ENCODE measurements at places on chromosomes 2 and 18. TPM values are rescaled to one million over a fixed set of nuclear protein-coding genes. Genes with fewer than 3 reads are reported as not detected.

- H3K27ac ChIP-seq = peak overlapping the region; percentile 44
- no peaks in the 10 kb centered on the region for H3K27me3 ChIP-seq
- H3K36me3 ChIP-seq = no peaks in the 10 kb centered on the region
- no peak for DNase-seq
- H3K4me3 ChIP-seq = no peak overlapping the region
- peaks cover 36% of the 10 kb centered on the region for H3K4me1 ChIP-seq
Measured at GRCh38 chr2:54429811-54430551, 26.1 kb upstream of the SPTBN1 start.

GRCh38 chr2:176100547-176101140, 1.0 kb downstream of the HOXD12 start:
- H3K27ac ChIP-seq = no peak overlapping the region
- peaks cover 16% of the 10 kb centered on the region for H3K4me1 ChIP-seq

GRCh38 chr2:162477011-162477410, 133.1 kb downstream of the GCA start:
- H3K27me3 ChIP-seq = peaks cover 5% of the 10 kb centered on the region
- no peak overlapping the region for H3K4me3 ChIP-seq
- H3K27ac ChIP-seq = peak overlapping the region; percentile 45
- peaks cover 22% of the 10 kb centered on the region for H3K4me1 ChIP-seq

DNA sequence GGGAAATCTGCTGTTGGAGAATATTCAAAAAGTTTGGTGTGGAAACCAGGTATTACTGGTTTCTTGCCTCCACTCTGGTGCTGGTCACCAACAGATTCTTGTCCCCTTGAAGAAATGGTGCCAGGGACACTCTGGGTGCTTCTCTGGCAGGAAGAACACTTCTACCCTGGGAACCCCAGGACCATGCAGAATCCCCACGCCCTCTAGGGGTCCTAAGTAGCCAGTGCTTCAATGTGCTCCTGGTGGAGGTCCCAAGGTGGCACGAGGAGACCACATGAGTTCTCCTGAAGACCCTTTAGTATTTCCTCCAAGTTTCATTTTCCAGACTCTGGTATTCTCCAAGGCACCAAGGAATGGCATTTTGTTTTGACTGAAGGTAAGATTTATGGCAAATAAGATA, 380.6 kb downstream of the TSN start:
- H3K36me3 ChIP-seq = no peaks in the 10 kb centered on the region
- H3K27ac ChIP-seq = peak overlapping the region; percentile 17
- DNase-seq = no peak
- peaks cover 22% of the 10 kb centered on the region for H3K4me1 ChIP-seq
- H3K27me3 ChIP-seq = no peaks in the 10 kb centered on the region
- no peak overlapping the region for H3K4me3 ChIP-seq

DNA sequence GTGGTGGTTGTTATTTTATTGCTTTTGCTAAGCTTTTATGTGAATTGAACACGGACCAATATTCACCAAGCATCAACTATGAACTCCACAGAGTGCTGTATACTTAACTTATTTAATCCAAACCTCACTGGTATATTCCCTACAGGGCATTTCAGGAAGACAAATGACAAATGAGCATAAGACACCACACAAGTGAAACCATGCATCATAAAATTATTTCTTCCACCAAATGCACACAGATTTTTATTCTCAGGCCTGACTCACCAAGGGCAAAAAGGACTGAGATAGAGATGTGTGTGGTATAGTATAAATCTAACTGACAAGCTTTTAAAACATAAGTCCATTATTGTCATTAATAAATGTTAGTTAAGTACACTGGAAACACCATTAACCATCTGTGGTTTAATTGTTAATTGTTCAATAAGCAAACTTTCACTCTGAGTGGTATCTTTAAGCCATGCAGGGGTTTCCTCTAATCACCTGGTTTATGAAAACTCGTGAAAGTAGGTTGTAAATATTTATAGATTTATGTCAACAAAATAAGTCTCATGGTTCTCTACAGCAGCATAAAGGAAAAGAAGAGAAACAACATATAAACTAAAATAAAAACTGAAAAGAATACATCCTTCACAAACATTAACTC, 77.6 kb upstream of the CRIM1 start:
- DNase-seq = no peak
- no peak overlapping the region for H3K4me3 ChIP-seq
- H3K4me1 ChIP-seq = no peaks in the 10 kb centered on the region
- no peaks in the 10 kb centered on the region for H3K27me3 ChIP-seq
- no peaks in the 10 kb centered on the region for H3K36me3 ChIP-seq

- H3K4me3 ChIP-seq = no peak overlapping the region
- no peak for DNase-seq
- H3K27me3 ChIP-seq = no peaks in the 10 kb centered on the region
- H3K36me3 ChIP-seq = no peaks in the 10 kb centered on the region
- H3K4me1 ChIP-seq = peaks cover 3% of the 10 kb centered on the region
Measured at GRCh38 chr2:211333377-211333776, 777.0 kb downstream of the CPS1 start.

DNA sequence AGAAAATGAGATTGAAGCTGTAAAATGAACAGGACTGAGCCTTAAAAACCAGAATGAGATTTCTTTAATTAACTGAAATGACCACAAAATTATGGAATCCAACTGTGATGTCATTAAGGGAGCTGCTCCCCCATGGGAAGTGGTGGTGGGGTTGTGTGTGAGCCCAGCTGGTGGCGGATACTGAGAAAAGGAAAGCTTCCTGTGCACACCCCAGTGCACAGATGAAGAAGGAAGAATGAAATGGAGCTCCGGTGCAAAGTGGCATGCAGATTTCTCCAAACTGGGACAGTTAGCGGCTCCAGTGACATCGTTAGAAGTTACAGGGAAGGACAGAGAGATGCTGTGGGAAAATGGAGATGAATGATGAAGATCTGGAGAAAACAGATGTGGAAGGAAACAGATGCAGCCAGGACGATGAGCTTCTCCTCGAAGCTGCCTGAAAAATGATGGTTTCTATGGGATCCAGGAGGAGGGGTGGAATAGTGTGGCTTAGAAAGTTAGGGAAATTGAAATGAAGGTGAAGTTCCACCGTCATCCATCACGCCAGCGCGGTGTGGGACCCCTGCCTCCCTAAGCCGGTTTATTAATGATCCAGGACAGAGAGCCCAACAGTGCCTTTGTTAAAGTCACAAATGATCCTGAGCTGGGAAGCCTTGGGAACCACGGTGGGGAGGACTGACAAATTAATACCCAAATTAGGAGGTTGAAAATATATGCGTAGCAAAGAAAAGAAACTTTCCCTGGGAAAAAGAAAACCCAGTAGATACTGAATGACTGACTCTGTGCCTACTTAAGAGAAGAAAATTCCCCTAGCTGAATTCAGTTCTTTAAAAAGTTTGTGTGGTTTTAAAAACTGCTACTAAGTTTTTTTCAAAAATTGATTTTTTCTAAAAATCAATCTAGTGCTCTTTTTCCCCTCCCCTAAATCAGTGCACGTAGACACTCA, 77.2 kb downstream of the TSN start:
- DNase-seq = no peak
- no peak overlapping the region for H3K4me3 ChIP-seq
- H3K27me3 ChIP-seq = peaks cover 16% of the 10 kb centered on the region
- H3K4me1 ChIP-seq = peaks cover 6% of the 10 kb centered on the region
- H3K36me3 ChIP-seq = no peaks in the 10 kb centered on the region

- H3K27ac ChIP-seq = no peak overlapping the region
- no peak overlapping the region for H3K4me3 ChIP-seq
- peaks cover 24% of the 10 kb centered on the region for H3K36me3 ChIP-seq
- peaks cover 11% of the 10 kb centered on the region for H3K4me1 ChIP-seq
- no peak for DNase-seq
Measured at GRCh38 chr2:241413929-241414580, 58.0 kb downstream of the FARP2 start.

DNA sequence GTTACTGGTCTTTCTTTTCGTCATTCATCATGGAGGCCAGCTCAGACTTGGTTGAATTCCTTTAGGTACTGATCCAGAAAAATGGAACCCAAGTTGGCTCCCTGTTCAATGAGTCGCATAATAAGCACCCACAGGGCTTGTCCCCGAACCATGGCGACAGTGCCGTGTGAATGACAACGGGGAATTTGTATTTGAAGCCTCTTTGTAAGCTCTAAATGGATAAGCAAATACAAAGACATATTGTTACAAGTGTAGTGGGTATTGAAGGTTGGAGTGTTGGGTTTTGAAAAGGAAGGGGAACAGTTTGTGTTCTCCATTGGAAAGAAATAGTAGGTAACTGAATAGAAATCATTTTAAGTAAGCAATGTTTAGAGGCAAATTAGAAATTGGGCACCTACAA, 288.9 kb downstream of the SLC4A3 start:
- H3K4me3 ChIP-seq = no peak overlapping the region
- H3K27ac ChIP-seq = no peak overlapping the region
- no peaks in the 10 kb centered on the region for H3K36me3 ChIP-seq
- peaks cover 30% of the 10 kb centered on the region for H3K27me3 ChIP-seq
- peaks cover 31% of the 10 kb centered on the region for H3K4me1 ChIP-seq

- H3K4me3 ChIP-seq = peak overlapping the region; percentile 68
- no peaks in the 10 kb centered on the region for H3K36me3 ChIP-seq
- peaks cover 49% of the 10 kb centered on the region for H3K4me1 ChIP-seq
- peaks cover 20% of the 10 kb centered on the region for H3K27me3 ChIP-seq
- DNase-seq = no peak
Measured at GRCh38 chr2:240452462-240453256, 17.2 kb downstream of the GPC1 start.

DNA sequence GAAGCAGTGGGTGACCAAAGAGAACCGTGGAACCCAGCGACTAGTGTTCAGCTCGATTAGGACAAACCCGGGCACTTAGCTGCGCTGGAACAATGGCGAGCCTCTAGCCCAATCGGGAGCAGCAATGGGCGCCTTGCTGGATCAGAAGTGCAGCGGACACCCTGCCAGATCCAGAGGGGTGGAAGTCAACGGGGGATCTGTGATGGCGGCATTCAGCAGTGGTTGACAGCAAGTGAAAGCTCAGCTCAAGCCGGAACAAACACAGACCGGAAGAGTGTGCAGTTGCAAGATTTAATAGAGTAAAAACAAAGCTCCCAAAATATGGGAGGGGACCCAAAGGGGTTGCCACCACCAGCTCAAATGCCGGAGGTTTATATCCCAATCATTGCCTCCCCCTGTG, 478.7 kb upstream of the REG3G start:
- H3K27me3 ChIP-seq = no peaks in the 10 kb centered on the region
- H3K27ac ChIP-seq = no peak overlapping the region
- no peak overlapping the region for H3K4me3 ChIP-seq

DNA sequence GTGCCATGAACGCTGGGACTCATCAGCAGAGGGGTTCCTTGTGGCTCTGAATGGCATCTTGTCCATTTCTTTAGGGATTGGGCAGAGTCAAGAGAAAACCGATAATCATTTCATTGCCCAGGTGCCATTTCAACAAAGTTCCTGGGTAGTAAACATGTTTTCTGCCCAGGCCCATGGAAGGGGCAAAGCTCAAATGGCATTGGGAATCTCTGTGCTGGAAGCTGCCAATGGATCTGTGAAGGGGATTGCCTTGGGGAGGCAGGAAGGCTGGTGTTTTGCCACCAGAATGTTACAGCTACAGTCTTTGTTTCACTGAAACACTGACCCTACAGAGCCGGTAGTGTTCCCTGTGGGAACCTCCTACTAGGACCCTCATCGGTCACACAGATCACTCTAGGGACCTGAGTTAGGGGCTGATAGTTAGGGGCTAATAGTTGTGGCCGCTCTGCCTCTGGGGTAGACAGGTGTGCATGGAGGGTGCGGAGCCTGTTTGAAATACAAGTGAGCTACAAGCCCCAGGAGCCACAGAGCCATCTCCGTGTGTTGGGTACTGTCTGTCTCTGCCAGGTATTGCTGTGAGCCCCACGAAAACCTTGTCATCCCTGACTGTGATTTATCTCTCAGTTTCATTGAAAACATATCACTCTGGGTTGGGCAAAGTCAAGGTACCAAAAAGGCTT, 224.4 kb upstream of the COPS8 start:
- no peak overlapping the region for H3K27ac ChIP-seq
- no peaks in the 10 kb centered on the region for H3K27me3 ChIP-seq
- peaks cover 13% of the 10 kb centered on the region for H3K36me3 ChIP-seq
- DNase-seq = no peak

GRCh38 chr18:43279015-43279744, 1.9 kb upstream of the SYT4 start:
- H3K27ac ChIP-seq = no peak overlapping the region
- no peaks in the 10 kb centered on the region for H3K36me3 ChIP-seq
- DNase-seq = no peak
- no peak overlapping the region for H3K4me3 ChIP-seq
- H3K4me1 ChIP-seq = peaks cover 15% of the 10 kb centered on the region

- H3K27me3 ChIP-seq = no peaks in the 10 kb centered on the region
- H3K27ac ChIP-seq = no peak overlapping the region
- H3K36me3 ChIP-seq = no peaks in the 10 kb centered on the region
- no peaks in the 10 kb centered on the region for H3K4me1 ChIP-seq
- H3K4me3 ChIP-seq = no peak overlapping the region
Measured at GRCh38 chr2:141311430-141311829, 819.4 kb downstream of the LRP1B start.

- peaks cover 3% of the 10 kb centered on the region for H3K4me1 ChIP-seq
Measured at GRCh38 chr2:647003-647560, 30.1 kb downstream of the TMEM18 start.

- no peak for DNase-seq
- no peaks in the 10 kb centered on the region for H3K4me1 ChIP-seq
- no peaks in the 10 kb centered on the region for H3K36me3 ChIP-seq
- H3K27me3 ChIP-seq = no peaks in the 10 kb centered on the region
- H3K27ac ChIP-seq = no peak overlapping the region
- H3K4me3 ChIP-seq = no peak overlapping the region
Measured at GRCh38 chr18:72128649-72129048, 415.5 kb downstream of the CBLN2 start.

DNA sequence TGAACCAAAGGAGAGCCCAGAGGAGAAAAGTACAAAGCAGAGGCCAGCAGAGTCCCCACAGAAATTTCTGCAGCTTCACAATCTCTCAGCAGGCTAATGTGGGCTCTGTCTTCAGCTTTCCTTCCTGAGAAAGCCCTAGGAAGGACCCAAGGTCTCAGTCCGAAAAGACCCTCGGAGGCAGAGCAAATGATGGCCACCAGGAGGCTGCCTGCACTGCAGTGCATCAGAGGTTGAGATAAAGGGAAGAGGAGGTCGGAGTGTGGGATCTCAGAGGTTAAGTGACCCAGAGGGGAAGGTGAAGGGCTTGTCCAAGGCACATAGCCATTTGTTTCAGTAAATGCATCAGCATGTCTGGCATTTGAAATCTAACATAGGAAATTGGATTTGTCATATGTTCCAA, 299.1 kb upstream of the SLC14A2 start:
- no peaks in the 10 kb centered on the region for H3K27me3 ChIP-seq
- DNase-seq = no peak
- H3K4me3 ChIP-seq = no peak overlapping the region
- no peak overlapping the region for H3K27ac ChIP-seq
- peaks cover 2% of the 10 kb centered on the region for H3K4me1 ChIP-seq
- H3K36me3 ChIP-seq = no peaks in the 10 kb centered on the region

CD8B gene
- total RNA-seq = not detected

ALPG gene
- total RNA-seq = not detected

ICOS gene
- total RNA-seq = not detected

SOWAHC gene
- 16.8 TPM for total RNA-seq

STRN gene
- total RNA-seq = 25.7 TPM

NDC80 gene
- 13.4 TPM for total RNA-seq

THAP4 gene
- total RNA-seq = 51.5 TPM

PCARE gene
- 0.22 TPM for total RNA-seq

SLC4A5 gene
- total RNA-seq = 9.3 TPM

LOXHD1 gene
- 0.14 TPM for total RNA-seq

KCNIP3 gene
- total RNA-seq = 8.3 TPM
